Fibroblast of skin of right quadriceps (primary cell): ENCODE measurements at places on chromosomes 5 and 9.

DNA sequence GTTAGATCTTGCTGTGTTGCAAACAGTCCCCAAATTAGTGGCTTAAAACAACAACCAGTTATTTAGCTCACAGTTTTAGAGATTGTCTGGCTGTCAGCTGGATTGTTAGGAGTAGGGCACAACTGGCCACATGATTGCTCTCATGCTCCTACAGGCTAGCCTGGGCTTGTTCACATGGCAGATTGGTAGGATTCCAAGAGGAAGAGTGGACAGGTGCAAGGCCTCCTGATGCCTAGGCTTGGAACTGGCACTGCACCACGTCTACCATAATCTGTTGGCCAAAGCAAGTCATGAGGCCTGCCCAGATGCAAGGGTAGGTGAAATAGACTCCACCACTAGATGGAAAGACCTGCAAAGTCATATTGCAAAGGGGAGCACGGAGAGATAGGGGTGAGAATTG lies 76.4 kb downstream of the ACER2 start:
- DNase-seq, result no peak

GRCh38 chr5:74624501-74624900 lies 16.0 kb downstream of the ENC1 start:
- DNase-seq, result no peak

GRCh38 chr9:129919277-129919676 lies 84.0 kb downstream of the USP20 start:
- no peak for DNase-seq

- DNase-seq, result peak; percentile 18
Observed at GRCh38 chr9:7906783-7907550, 107.4 kb upstream of the DMAC1 start.

GRCh38 chr5:130141659-130142320 lies 237.5 kb downstream of the CHSY3 start:
- DNase-seq, result peak; percentile 55

DNA sequence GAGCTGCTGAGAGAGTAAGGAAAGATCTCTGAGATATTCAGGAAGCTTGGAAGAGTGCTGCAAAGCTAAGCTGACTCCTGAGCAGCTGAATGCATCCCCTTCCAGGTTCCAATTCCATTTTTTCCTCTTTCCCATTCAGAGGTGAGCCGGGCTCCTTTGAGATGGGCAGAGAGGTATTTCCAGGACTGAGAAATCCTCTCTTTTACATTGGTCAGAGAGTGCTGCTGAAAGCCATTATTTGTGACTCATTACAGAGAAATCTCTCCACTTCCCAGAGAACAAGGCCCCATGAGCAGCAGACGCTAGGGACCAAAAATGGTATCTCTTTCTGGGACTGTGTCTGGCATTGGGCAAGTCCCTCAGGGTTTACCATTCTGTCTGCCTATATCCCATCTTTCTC lies 3.7 kb downstream of the MCTP1 start:
- peak; percentile 39 for DNase-seq

DNA sequence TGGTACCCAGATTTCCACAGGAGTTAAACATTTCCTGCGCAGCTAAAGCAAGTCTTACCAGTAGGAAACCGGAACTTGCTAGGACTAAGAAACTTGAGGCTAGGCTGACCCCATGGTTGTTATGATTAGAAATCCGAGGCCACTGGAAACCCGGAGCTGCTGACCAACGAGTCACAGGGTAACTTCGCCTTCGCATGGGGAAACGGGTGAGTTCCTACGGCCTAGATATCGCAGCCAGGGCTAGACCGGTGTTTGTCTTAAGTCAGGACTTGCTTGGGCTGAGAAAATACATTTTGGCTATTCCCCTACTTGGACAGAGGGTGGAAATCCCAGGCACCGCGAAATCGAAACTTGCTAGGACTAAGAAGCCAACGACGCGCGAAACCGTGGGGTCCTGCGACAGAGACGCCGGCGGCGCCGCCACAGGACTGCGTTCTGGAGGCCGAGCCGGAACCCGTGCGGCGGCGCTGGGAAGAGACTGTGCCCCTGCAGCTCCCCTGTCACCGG lies 1.6 kb upstream of the ANXA2R start:
- DNase-seq, result peak; percentile 72

- no peak for DNase-seq
Observed at GRCh38 chr5:133847301-133847700, 121.1 kb downstream of the C5orf15 start.

GRCh38 chr9:34611251-34611810 lies 566 bp downstream of the RPP25L start:
- no peak for DNase-seq

- DNase-seq, result peak; percentile 83
Observed at GRCh38 chr5:115977988-115978387, 15.7 kb downstream of the LVRN start.

- DNase-seq, result peak; percentile 81
Observed at GRCh38 chr5:151157426-151158286, at the start of gene ANXA6. TSS of gene ANXA6 (minus strand) at chr5:151157779. CDS start at chr5:151147901, 9,878 bp downstream.

GRCh38 chr5:5678909-5679308 lies 256.4 kb downstream of the ICE1 start:
- DNase-seq, result no peak

GRCh38 chr9:3848445-3849114 lies 322.8 kb upstream of the RFX3 start:
- DNase-seq, result no peak

DNA sequence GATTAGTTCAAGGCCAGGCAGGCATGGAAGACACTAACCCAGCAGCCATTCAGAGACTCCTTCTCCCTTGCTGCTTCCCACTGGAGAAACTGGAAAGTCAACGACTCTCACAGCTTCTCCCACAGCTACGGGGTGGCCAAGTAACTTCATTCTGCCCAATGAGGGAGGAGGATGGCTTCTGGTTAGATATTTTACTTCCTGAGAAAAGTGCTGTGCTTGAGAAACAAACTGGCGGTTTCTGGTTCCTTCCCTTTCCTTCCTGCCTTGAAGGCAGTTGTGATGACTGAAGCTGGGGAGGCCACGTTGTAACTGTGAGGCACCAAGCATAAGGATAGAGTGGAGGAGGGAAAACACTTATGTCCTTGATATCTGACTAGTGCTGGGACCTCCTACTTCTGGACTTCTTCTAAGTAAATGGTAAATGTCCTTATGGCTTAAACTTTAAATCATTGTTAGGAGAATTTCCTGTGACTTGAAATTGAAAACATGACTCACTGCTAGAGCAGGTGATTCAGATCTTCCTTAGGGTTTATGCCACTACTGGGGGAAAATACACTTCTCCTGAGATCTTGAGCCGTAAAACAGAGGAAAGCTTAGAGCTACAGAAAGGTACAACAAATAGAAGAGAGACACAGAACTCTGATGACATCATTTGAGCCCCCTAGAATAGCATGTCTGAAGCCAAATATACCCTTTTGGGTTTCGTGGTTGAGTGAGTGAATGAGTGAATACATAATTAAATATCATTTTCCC lies 3.1 kb upstream of the GNPDA1 start:
- peak; percentile 53 for DNase-seq

DNA sequence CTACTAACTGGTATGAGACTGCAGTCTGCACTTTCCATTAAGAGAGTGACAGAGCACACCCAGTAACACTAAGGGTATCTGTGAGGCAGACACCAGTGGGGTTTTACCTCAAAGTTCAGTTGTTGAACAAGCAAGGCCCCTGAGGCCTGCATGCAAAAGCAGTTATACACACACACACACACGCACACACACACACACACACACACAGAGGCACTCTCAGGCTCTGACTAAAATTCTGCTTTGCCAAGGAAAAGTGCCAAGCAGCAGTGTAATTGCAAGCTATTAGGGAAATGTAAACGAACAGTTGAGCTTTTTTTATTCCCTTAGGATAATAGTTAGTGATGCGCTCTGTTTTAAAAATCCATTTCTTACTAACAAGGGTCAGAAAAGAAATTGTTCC lies 377.1 kb downstream of the SPOCK1 start:
- DNase-seq, result peak; percentile 35

DNA sequence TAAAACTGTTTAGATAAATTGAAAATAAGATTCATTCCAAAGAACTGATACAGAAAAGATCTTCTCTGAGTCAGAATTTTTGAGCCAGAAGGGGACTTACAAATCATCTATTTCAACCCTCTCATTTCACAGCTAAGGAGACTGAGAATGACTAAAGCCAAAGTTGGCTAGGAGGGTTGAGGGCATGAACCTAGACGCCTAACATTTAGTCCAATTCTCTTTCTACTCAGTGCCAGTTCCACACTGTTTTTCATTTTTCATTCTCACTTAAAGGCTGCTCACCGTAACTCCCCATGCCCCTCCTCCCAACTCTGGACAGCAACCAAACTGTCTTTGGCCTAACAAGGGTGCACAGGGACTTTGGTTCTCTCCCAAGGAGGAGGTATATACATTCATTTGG lies 364.0 kb downstream of the NDUFS4 start:
- DNase-seq, result peak; percentile 26

DNA sequence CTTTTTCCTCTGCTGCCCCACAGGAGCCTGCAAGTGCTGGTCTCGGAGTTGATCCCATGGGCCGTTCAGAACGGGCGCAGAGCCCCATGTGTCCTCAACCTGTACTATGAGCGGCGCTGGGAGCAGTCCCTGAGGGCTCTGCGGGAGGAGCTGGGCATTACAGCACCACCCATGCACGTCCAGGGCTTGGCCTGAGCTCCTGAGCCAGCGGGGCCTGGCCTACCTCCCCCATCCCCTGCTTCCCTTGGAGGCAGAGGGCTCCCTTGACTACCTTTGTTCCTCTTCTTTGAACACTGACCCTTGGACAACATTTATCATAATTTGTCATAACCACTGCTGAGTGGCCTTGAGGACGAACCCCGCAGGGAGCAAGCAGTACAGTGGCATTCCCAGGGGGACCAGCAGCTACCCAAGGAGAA lies 6.9 kb upstream of the SLC27A4 start:
- no peak for DNase-seq

- no peak for DNase-seq
Observed at GRCh38 chr5:143238620-143239019, 164.9 kb downstream of the NR3C1 start.

DNA sequence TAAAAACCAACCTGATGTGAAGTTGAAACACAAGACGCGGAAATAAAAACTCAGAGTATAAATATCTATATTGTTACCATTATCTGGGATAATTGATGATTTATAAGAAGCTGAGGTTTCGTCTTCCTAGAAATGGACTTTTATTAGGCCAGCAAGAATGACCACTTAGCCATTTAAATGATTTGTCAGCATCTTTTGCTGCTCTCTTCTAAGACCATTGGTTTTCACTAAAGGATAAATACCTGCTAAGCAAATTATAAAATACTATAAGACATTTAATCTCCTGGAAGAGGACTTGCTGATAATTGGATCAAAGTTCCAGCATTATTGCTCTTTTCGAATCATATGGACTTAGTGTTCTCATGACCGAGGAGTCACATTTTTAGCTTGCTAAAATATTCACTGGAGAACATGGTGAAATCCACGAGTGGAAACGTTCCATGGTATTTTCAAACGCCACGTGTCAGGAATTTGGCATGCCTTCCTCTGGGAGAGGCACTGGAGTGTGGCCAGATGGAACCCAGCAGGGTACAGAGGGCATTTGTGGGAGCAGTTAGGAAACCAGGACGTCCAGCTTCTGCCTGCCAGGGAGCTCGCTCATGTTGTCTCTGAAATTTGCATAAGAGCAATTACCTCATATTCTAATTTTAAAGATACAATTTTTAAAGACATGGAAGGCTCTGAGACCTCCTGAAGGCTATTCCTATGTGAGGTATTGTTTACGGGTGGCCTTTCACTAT lies 43.1 kb downstream of the TNFAIP8 start:
- DNase-seq, result no peak
